ENCODE measurements at places on chromosomes 1 and 21. TPM values are rescaled to one million over a fixed set of nuclear protein-coding genes. Genes with fewer than 3 reads are reported as not detected.

The KIF17 gene
- total RNA-seq: 6.0 TPM

DNA sequence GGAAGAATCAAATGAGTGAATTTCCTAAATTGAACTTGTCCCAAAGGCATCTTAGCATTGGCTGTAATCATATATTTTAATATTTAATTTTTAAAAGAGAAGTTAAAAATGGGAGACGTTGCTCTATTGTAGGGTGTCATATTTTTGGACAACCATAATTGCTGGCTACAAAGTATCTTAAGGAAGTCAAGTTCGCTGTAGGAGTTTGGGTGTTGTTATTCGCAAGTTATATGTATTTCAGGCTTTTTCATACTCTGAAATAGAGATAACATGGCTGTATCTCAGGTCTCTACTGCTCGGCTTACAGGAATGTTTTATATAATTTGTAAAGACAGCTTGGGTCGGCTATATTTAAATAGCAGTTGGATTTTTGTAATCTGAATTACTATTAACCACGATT lies 852 bp downstream of the TMEM50A start:
- no peak for DNase-seq

DNA sequence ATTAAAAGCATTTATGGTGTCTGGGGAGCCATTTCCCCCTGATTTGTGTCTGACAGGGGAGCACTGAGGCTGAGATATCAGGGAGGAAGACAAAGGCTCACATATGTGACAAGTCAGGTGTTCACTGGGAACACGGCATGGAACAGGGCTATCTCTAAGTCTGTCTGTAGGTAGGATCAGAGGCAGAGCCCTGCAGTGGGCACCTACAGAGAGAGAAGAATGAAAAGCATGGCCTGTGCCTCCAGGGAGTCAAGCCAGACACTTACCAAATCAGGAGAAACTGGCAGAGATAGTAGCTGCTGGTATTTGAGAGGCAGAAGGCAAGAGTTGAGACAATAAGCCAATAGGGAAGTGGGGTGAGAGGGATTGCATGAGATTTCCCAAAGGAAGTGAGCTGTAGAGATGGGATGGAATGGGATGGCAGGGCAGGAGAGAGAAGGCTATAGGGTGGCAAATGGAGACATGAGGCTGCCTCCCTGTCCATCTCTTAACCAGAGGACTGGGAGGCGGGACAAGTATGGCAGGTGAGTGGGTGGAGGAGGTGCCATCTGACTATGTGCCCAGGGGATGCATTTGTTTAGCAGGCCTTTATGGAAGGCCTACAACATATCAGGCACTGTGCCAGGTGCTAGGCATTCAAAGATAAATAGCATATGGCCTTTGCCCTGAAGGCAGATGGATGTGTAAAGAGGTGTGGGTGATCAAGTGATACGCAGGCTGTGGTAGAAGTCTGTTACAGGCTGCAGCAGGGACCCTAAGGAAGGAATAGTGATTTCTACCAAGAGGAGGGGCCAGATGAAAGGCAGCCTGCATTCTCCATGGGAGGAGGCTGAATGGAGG lies 136.2 kb upstream of the IPO9 start:
- no peak for DNase-seq

The CHRM3 gene
- 0.35 TPM for total RNA-seq

GRCh38 chr1:173152598-173152997 lies 54.5 kb downstream of the TNFSF4 start:
- no peak for DNase-seq

DNA sequence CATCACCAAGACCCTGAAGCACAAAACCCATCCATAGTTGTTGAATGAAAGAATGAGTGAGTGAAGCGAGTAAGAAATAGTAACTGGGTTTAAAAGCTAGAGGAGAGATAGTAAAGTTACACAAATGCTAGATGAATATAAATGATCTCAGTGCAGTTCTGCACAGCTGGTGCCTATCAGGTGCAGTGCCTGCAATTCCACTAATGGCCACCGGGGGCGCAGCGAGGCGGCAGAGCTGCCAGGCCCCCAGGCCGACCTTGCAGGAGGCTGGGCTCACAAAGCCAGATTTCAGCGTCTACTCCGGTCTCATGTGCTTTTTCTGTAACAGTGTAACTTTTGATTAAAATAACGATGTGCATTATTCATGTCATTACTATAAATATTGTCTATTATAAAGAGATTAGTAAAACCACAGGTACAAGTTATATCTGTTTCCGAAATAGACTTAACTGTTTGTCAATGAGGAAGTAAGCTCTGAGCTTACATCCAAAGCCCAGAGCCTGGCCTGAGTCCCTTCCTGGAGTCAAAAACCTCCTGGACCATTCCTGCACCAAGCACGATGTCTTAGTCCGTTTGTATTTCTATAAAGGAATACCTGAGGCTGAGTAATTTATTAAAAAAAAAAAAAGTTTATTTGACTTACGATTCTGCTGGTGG lies 477.6 kb downstream of the NPHP4 start:
- DNase-seq: peak; percentile 84

The ASCL5 gene
- not detected for total RNA-seq

The OR10Z1 gene
- total RNA-seq: not detected

GRCh38 chr1:208174731-208175507 lies 69.3 kb downstream of the PLXNA2 start:
- no peak for DNase-seq

DNA sequence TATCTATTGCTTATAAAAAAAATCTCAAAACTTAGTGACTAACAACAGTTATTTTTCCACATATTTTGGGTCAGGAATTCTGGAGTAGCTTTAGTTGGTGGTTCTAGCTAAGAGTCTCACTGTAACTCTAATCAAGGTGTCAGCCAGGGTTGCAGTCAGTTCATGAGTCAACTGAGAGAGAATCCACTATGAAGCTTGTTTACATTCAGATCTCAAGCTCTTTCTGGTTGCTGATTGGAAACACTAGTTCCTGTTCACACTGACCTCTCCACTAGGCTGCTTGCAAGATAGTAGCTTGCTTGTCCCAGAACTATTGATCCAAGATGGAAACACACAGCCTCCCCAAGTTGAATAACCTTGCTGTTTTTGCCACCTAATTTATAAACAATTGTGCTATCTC lies 1192.1 kb upstream of the B3GALT2 start:
- DNase-seq: no peak

DNA sequence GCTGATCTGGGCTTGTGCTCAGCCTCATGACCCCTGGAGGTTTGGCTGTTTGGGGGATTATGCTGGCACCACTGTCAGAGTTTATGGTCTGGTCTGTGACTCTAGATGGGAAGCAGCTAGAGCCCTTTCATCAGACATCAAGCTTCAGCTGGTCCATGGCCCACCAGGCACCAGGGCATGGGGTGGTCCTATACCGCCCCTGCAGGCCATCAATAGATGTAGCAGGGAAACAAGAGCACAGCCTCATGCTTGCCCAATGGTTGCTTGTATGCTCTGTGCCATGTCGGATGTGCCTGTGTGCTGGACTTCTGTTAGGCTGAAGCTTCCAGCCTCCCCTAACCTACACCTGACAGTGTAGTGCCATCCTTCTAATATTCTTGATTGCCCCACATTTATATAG lies 71.1 kb upstream of the CD34 start:
- no peak for DNase-seq

- peak; percentile 88 for DNase-seq
Observed at GRCh38 chr1:2585318-2586092, 1.1 kb upstream of the PRXL2B start.

The PM20D1 gene
- 1.7 TPM for total RNA-seq

The FCMR gene
- total RNA-seq: 6.3 TPM

The CFAP107 gene
- total RNA-seq: not detected

DNA sequence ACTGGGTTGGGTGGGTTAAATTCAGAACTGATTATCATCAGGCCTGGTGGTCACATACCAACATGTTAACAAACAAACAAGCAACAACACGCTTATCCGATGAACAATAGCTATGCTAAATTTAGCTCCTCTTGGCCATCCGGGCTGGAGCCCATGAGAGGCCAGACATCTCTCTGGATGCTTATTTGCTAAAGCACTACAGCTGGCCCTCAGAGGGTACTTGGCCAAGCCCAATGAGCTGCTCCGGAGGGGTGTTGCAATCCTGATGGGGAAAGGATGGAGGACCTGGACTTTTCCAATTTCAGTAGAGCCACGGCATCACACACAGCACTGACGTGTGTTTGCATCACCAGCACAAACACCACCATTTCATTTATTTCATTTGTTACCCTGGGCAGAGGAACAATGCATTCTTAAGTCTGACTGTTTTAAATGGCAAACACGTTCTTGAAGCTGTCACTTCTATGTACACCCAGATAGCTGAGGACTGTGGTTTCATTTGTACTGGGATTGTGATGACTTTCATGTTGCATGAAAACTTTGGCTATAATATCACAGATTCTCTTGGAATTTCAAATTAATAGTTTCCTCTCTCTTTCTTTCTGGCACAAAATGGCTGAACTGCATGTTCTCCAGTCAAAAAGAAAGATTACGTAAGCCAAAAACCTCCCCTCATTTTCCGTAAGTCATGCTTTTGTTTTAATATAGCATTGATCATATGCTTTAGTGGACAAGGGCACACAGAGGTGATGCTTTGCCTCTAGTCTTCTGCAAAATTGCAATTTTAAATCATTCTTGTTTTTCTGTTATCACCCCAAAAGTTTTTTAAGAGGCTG lies 359.8 kb upstream of the KAZN start:
- DNase-seq: peak; percentile 80

DNA sequence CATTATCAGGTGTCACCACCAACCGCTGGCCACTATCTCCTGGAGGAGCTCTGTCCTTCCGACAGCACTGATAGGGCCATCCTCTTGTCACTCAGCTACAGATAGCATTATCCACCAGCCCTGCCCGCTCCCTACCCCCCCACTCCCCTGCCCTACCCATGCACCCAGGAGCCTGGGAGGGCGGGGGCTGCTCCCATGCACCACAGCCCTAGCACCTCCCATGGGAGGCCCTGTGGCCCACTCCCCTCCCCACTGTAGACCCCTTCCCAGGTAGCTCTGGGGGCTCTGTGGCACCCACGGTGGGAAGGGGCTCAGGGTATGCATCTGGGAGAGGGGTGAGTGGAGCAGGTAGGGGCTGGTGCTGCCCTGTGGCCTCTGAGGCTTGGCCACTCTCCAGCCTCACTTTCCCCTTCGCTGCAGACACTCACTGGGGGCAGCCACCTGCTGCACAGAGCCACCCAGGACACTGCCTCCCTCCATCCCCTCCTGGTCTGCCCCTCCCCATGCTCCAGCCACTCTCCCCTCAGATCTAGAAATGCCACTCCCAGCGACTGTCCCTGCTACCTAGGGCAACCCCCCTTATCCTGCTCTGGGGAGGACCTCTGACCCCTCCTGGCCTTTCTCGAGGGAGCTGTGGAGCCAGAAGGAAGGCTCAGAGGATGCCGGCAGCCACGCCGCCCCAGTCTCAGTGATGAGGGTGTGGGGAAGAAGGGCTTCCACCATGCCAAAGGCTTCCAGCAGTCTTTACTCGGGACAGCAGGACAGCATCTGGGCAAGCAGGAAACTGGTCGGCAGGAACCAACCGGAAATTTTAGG lies 58.5 kb downstream of the WNT9A start:
- DNase-seq: no peak

- no peak for DNase-seq
Observed at GRCh38 chr1:196464480-196464941, 143.7 kb downstream of the KCNT2 start.

The DNAJC28 gene
- total RNA-seq: 7.6 TPM

The ZBTB37 gene
- 7.7 TPM for total RNA-seq

GRCh38 chr1:189350983-189351616 lies 1126.6 kb downstream of the BRINP3 start:
- DNase-seq: no peak

The LYPD8 gene
- not detected for total RNA-seq

DNA sequence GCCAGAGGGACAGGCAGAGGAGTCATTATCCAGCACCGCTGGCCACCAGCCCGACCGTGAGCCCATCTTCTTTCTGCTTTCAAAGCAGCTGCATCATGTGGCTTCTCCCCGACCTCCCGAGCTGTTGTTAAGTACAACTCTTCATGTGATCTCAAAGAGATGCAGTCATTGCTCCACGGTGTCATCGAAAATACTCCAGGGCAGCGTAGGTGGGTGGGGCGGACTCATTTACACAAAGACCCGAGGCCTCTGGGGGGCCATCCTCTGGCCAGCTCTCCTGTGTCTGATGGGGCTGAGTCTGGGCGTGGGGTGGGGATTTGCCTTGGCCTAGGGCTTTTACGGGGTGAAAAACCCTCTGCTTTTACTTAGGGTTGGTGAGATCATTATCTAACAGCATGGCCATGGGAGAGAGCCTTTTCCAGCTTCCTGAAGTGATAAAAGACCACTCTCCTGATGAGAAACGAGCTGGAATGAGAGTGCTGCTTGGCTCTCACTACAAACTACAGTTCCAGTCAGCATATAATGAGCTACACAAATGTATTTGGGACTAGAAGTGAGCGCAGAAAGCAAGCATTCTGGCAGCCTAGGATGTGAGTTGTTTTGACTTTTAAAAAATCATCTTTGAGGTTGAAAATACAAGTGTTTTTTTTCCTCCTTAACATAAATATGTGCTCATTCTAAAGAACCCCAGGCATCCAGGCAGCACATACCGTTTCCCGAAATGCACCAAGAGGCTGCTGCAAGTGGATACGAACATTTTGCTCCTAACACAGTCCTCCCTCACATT lies 165.0 kb downstream of the RHOU start:
- no peak for DNase-seq
